Tibial nerve (tissue), 4 donors: ENCODE measurements at places on chromosomes 3 and 15. TPM values are rescaled to one million over a fixed set of nuclear protein-coding genes. Genes with fewer than 3 reads are reported as not detected.

DNA sequence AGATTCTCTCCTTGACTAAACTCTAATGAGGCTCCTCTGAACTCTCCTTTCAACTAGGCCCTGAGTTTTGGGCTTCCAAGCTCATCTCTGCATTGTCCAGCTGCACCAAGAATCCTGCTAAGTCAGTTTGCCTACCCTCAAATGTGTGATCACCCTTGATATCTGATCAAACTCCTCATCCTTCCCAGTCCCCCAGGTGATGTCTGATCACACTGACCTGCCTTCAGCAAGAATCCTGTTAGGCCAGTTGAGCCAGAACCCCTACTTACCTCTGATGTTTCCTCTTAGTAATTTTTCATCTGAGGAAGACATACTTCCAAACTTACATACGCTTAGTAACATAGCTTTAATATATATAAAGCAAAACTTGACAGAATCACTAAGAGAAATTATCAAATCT is 28.8 kb downstream of the SUMF1 start:
- DNase-seq: no peak
- H3K27ac ChIP-seq: no peak overlapping the region
- H3K27me3 ChIP-seq: no peaks in the 10 kb centered on the region
- H3K4me1 ChIP-seq: no peaks in the 10 kb centered on the region

The TEX55 gene
- total RNA-seq: not detected

DNA sequence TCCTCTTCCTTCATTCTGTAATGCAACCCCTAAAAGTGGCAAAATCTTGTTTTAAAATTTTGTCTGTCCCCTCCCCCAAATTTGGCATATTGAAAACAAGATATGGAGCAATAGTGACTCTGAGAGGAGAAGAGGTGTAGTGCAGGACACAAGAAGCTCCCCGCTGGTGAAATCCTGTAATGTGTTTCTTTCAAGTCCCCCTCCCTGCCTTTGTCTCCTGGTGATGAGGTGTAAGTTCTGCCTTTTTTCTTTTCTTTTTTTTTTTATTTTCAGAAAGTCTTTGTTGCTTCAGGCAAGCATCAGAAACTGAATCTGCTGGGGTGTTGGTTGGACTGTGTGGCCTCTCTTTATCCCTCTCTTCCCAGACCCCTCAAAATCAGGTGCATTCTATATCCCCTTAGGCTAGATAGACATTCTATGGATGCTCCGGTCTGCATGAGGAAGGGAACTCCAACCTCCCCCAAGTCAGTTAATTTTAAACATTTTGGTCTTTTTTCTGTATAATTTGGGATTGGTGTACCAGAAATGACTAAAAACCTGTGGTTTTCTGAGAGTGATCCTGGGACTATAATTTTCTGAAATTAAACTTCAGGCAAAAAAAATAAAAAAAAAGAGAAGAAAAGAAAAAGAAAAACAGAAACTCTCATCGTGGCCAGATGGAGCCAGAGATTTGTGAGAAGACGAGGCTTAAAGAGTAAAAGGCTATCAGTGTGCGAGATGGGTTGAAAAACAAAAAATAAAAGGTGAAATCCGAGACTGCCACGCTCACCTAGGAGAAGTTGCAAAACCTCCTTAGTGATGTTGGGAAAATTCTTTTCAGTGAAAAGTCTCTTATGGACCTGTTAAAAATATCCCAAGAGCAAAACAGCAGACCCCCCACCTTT is 21.4 kb downstream of the ACKR2 start:
- no peak for DNase-seq
- no peaks in the 10 kb centered on the region for H3K27me3 ChIP-seq
- no peaks in the 10 kb centered on the region for H3K36me3 ChIP-seq
- H3K27ac ChIP-seq: peak overlapping the region; percentile 18

- no peaks in the 10 kb centered on the region for H3K4me1 ChIP-seq
- no peak for DNase-seq
- H3K27ac ChIP-seq: no peak overlapping the region
- H3K4me3 ChIP-seq: no peak overlapping the region
- no peaks in the 10 kb centered on the region for H3K36me3 ChIP-seq
Measured at GRCh38 chr3:127324913-127325628, 37.2 kb upstream of the PRR20G start.

- no peaks in the 10 kb centered on the region for H3K27me3 ChIP-seq
- H3K4me3 ChIP-seq: no peak overlapping the region
- DNase-seq: no peak
- H3K4me1 ChIP-seq: no peaks in the 10 kb centered on the region
- no peaks in the 10 kb centered on the region for H3K36me3 ChIP-seq
- H3K27ac ChIP-seq: no peak overlapping the region
Measured at GRCh38 chr3:186165331-186165730, 56.4 kb upstream of the ETV5 start.

GRCh38 chr3:119237299-119237698 is 3.4 kb downstream of the B4GALT4 start:
- H3K36me3 ChIP-seq: peaks cover 5% of the 10 kb centered on the region
- no peaks in the 10 kb centered on the region for H3K27me3 ChIP-seq
- DNase-seq: no peak
- no peak overlapping the region for H3K27ac ChIP-seq

GRCh38 chr15:85667491-85668424 is 127.0 kb downstream of the KLHL25 start:
- no peak for DNase-seq
- H3K27me3 ChIP-seq: no peaks in the 10 kb centered on the region
- peaks cover 4% of the 10 kb centered on the region for H3K36me3 ChIP-seq
- no peak overlapping the region for H3K4me3 ChIP-seq
- H3K27ac ChIP-seq: peak overlapping the region; percentile 92

DNA sequence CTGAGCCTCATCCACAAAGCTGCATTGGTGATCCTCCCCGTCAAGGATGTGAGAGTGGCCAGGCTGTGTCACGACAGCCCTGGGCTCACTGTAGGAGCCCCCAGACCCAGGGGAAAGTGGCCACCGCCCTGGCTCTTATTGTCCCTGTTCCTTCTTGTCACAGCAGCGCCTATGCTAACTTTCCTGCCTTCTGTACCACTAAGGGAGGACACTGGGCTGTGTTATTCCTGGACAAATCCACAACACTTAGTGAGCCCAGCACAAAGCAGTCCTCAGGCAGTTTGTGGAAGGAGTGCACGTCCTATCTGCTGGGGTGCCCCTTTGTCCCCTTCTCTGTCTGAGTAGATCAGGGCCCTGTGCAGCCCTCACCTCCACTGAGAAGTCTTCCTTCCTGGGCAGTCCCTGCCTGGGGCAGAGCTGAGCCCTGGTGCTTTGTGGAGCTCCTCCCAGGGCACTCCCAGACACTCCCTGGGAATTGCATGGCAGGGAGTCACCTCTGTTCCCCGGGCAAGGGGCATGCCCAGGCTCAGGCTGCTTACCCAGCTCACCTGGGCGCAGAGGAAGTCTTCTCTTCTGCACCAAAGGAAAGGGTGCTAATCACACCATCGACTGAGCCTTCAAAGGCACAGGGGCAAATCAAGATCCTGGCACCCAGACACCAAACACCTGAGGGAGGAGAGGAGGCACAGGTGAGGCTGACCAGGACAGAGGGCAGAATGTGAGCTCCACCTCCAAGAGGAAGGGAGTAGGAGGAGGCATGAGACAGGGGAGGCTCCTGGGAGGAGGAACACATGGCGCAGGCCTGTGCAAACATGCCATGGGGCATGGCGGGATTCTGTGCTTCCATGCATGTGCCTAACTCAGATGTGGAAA is 138.7 kb downstream of the KLF13 start:
- no peaks in the 10 kb centered on the region for H3K27me3 ChIP-seq
- no peak overlapping the region for H3K4me3 ChIP-seq
- DNase-seq: no peak
- H3K36me3 ChIP-seq: no peaks in the 10 kb centered on the region
- no peak overlapping the region for H3K27ac ChIP-seq

The LTK gene
- total RNA-seq: not detected

The CASR gene
- 0.39 TPM for total RNA-seq

GRCh38 chr3:128486681-128487537 is 6.1 kb downstream of the GATA2 start:
- peaks cover 100% of the 10 kb centered on the region for H3K27me3 ChIP-seq
- no peaks in the 10 kb centered on the region for H3K36me3 ChIP-seq
- DNase-seq: no peak
- H3K27ac ChIP-seq: no peak overlapping the region
- peak overlapping the region; percentile 54 for H3K4me3 ChIP-seq
- peaks cover 43% of the 10 kb centered on the region for H3K4me1 ChIP-seq

GRCh38 chr3:112401617-112402016 is 68.7 kb downstream of the CD200 start:
- no peak overlapping the region for H3K4me3 ChIP-seq
- no peaks in the 10 kb centered on the region for H3K36me3 ChIP-seq
- H3K27me3 ChIP-seq: no peaks in the 10 kb centered on the region
- no peak overlapping the region for H3K27ac ChIP-seq

- no peak overlapping the region for H3K4me3 ChIP-seq
- no peaks in the 10 kb centered on the region for H3K27me3 ChIP-seq
- no peaks in the 10 kb centered on the region for H3K4me1 ChIP-seq
- DNase-seq: no peak
Measured at GRCh38 chr3:122973893-122974615, 53.5 kb downstream of the SEMA5B start.

The KNG1 gene
- total RNA-seq: not detected

The SGO1 gene
- total RNA-seq: 0.87 TPM

The SLC24A5 gene
- total RNA-seq: 0.84 TPM

DNA sequence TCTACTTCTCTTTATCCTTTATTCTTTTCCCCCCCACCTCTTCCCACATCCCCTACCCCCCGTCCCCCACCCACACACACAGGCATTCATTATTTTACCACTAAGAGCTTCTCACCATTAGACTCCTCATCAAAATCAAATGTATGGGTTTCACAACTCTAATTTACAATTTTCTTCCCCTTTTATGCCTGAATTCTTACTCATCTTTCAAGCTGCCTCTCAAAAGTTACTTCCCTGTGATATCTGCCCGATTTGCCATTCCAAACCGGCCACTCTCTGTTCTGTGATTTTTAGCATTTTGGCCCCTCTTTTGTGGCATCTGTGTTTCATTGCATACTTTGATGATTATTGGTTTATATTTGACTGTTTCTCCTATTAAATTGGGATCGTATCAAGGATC is 42.2 kb downstream of the SLC9A9 start:
- H3K36me3 ChIP-seq: no peaks in the 10 kb centered on the region
- no peak overlapping the region for H3K4me3 ChIP-seq
- no peak overlapping the region for H3K27ac ChIP-seq
- no peaks in the 10 kb centered on the region for H3K4me1 ChIP-seq
- DNase-seq: no peak

The GASK1A gene
- total RNA-seq: 70.6 TPM

The FOXB1 gene
- not detected for total RNA-seq

DNA sequence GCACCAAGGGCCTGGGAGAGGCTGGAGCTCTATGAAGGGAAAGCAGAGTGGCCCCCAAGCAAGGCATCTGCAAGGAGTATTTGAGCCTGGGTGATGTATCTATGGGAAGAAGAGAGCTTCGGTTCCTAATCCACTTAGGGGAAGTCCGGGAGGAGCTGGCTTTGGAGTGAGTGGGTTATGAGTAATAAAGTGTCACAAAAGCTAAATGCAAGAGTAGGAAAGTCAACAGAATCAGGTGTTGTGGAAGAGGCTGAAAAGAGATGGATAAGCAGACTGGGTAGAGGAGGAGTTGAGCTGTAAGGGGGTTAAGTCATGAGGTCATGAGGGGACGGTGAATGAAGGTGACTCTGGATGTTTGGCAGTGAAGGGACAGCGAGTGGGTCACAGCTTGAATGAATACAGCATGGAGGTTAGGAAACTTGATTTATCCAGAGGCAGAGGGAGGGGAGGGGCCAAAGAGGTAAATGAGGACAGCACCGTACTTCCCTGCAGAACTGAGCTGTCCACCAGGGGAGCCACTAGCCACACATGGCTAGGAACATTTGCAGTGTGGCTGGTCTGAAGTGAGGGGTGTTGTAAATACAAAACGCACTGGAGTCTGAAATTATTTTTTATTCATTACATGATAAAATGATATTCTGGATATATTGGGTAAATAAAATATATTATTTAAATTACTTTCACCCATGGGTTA is 83.3 kb downstream of the ADCY5 start:
- no peak overlapping the region for H3K27ac ChIP-seq
- no peaks in the 10 kb centered on the region for H3K36me3 ChIP-seq
- DNase-seq: no peak
- H3K4me3 ChIP-seq: no peak overlapping the region
- H3K4me1 ChIP-seq: no peaks in the 10 kb centered on the region
- H3K27me3 ChIP-seq: no peaks in the 10 kb centered on the region

DNA sequence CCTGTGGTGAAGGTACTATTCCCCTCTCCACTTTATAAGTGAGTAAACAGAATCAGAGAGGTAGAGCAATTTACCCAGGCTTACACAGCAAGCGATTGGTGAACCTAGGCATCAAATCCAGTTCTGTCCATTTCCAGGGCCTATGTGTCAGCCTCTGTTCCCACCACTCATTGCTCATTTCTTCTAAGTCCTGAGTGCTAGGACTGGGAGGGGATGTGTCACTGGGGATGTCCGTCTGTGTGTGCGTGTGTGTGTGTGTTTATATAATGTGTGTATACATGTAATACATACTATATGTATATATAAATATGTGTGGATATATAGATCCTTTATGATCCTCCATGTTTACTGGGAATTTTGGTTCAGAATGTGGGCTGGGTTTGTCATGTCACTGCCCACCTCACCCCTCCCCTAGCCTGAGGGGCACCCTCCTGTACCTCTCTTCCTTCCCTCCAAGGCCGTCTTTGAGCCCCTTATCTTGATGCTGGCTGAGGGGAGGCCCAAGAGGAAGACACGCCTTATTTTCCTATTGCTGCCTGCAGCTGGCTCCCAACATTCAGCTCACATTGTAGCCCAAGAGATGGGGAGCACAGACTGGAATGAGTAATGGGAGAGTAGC is 2.1 kb downstream of the TMEM43 start:
- H3K4me3 ChIP-seq: no peak overlapping the region
- H3K27me3 ChIP-seq: no peaks in the 10 kb centered on the region
- peaks cover 49% of the 10 kb centered on the region for H3K36me3 ChIP-seq
- H3K27ac ChIP-seq: peak overlapping the region; percentile 54
- no peak for DNase-seq

- H3K27me3 ChIP-seq: no peaks in the 10 kb centered on the region
- H3K27ac ChIP-seq: no peak overlapping the region
- no peaks in the 10 kb centered on the region for H3K4me1 ChIP-seq
- H3K36me3 ChIP-seq: no peaks in the 10 kb centered on the region
- no peak overlapping the region for H3K4me3 ChIP-seq
Measured at GRCh38 chr3:62723166-62723913, 151.9 kb downstream of the CADPS start.

The CAMK1 gene
- 69.2 TPM for total RNA-seq

GRCh38 chr3:45618081-45618509 is 23.5 kb downstream of the LIMD1 start:
- no peak overlapping the region for H3K27ac ChIP-seq
- H3K27me3 ChIP-seq: no peaks in the 10 kb centered on the region
- no peak for DNase-seq
- peaks cover 5% of the 10 kb centered on the region for H3K4me1 ChIP-seq
- H3K4me3 ChIP-seq: no peak overlapping the region

The TMEM40 gene
- total RNA-seq: not detected

- no peak for DNase-seq
- H3K4me1 ChIP-seq: no peaks in the 10 kb centered on the region
- H3K4me3 ChIP-seq: no peak overlapping the region
- H3K36me3 ChIP-seq: no peaks in the 10 kb centered on the region
- H3K27me3 ChIP-seq: no peaks in the 10 kb centered on the region
Measured at GRCh38 chr3:28294667-28295413, 53.4 kb downstream of the CMC1 start.

The SCG5 gene
- 0.90 TPM for total RNA-seq
